ENCODE measurements at places on chromosomes 11 and 22. TPM values are rescaled to one million over a fixed set of nuclear protein-coding genes. Genes with fewer than 3 reads are reported as not detected.

The SLC22A6 gene
- not detected for total RNA-seq

GRCh38 chr11:101444164-101444563 is 139.6 kb downstream of the TRPC6 start:
- DNase-seq = no peak

The LTO1 gene
- 33.4 TPM for total RNA-seq

DNA sequence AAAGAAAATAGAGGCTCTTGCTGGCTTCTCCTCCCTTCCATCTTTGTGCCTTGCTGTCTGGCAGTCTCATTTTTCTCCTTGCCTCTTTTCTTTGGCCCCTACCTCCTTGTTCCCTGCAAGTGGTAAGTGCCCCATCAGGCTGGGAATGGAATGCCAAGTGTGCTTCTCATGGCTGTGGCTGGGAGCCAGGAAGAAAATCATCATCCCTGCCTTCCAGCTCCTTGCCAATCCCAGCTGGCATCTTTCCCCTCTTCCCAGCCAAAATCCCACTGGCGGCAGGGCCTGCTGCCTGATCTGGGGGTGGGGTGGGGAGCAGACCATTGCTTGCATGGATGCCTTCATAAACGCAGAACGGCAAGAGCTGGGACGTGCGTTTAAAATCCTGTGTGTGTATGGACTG is 27.0 kb upstream of the SLC25A18 start:
- no peak for DNase-seq

DNA sequence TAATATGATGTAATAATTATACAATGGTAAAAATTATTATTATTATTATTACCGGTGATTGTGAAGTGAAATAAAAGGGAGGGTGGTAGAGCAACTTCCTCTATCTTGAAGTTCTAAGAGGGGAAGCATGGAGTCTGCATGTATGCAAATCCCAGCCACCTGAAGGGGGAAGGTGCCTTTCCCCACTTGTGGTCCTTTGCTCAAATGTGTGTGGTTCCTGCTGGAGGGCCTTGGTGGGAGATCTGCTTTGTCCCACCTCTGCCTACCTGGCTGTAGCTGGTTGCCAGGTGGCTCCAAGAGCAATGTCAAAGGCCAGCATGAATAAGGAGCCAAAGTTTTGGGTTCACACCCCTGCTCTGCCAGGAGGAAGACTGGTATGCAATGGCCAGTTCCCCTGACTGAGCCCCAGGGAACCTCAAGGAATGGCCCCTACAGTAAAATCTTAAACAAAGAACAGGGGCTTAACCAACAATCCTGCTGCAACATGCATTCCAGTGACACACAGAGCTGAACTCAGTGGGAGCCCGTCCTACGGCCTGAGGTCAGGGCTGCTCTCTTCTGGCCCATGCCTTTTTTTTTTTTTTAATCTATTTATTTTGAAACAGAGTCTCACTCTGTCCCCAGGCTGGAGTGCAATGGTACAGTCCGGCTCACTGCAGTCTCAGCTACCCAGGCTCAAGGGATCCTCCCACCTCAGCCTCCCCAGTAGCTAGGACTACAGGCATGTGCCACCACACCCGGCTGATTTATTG is 8.5 kb downstream of the TMEM132A start:
- no peak for DNase-seq

GRCh38 chr22:43106302-43106701 is 4.2 kb upstream of the BIK start:
- no peak for DNase-seq

The NCAPH2 gene
- total RNA-seq = 103 TPM

DNA sequence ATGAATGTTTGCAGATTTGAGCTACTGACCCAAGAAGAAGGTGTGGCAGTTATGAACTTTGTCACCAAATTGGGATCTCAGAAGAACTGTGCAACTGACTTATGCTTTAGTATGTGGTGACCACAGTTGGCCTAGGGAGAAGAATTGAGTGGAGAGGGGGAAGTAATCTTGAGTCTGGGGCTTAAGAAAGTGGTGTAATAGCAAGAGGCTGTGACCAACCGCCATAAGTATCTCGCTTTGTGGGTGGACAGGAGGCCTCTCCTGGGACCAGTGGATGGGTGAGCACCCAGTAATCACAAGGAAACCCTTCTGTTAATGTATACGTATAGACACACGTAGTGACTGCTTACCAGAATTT is 12.7 kb upstream of the IL10RA start:
- no peak for DNase-seq

DNA sequence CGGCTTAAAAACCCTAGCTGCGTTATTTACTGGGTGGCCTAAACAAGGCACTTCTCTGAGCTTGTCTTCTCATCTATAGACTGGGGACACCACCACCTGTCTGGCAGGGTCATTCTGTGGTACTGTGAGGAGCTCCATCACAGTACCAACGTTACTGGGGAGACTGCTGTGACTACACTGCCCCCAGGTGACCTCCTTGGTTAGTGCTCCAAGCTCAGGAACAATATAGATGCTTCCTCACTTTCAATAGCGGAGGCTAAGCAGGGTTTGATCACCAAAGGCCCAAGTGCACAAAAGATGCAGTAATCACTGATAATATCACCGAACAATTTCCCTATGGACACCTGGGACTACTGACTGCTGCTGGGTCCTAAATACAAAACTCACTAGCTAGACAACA is 18.8 kb downstream of the PRPF19 start:
- no peak for DNase-seq

The GRAP2 gene
- 195 TPM for total RNA-seq

The CNTF gene
- 3.8 TPM for total RNA-seq

- DNase-seq = no peak
Observed at GRCh38 chr11:46808799-46809431, 37.2 kb downstream of the CKAP5 start.

DNA sequence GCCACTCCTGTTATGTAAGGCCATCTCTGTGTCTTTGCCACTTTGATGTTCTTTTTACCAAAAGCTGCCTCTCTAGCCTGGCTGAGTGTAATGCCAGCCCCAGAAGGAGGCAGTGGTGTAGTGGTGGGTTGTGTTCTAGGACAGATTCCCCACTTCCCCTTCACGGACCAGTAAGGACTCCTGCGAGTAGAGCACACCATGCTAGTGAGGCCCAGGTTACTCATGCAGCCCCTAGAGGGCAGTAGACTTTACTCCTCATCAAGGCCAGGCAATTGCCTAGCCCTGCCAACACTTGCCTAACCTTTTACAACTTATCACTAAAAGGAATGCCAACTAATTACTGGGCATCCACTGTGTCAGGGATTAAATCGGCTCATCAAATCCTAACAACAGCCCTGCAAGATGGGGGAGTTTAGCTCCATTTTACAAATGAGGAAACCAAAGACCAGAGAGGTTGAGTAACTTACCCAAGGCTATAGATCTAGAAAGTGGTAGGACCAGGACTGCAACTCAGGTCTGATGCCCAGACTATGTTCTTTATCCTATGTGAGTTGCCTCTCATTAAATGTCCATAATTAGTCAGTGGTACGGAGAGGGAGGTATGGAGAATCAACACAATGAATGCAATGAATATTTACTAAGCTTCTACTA is 75.3 kb downstream of the APIP start:
- no peak for DNase-seq

DNA sequence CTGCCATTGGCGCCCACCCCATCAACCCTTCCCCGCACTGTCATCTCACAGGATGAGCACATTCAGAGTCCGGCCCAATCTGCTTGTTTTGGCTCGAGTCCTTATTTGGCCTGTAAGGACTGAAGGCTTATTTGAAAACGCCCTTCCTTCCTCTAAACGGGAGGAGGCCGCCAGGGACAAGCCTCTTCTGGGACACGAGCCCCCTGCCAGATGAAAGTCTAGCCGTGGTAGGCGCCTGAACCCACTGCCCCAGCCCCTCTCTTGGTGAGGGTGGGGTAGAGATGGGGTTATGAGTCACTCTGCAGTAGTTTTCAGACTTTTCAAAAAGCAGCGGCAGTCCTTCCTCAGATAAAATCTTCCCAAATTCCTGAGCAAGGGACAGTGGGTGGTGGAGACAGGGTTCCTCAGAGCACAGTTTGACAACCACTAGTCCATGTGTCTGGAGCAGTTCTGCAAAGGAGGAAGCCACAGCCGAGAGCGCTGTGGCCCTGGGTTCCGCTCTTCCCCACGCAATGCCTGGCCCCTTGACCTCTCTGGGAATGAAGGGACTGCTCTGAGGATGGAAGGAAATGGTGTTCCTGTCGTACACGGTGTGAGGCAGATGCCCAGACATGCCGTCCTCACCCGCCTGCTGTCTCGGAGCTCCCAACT is 57.0 kb downstream of the MYH9 start:
- no peak for DNase-seq

GRCh38 chr11:35969089-35970042 is 25.5 kb downstream of the LDLRAD3 start:
- no peak for DNase-seq

DNA sequence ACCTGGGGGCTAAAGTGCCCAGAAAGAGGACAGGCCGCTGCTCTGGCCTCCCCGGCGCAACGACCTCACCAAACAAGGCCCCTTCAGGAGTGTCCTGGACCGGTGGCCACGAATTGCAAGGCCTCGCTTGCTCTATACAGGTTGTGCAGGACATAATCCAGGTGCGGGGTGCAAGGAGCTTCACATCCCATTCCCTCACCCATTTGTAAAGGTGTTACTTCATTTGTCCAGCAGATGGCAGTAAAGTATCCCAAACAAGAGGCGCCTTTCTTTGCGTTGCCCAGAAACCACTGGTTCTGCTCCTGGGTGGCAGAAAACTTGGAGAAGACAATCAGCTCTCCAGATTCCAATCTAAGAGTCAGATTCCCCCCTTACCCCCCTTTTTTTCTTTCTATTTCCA is 35.9 kb upstream of the PRDM11 start:
- DNase-seq = no peak

- no peak for DNase-seq
Observed at GRCh38 chr11:125892071-125892470, 4.6 kb downstream of the HYLS1 start.

The ALDH3B2 gene
- total RNA-seq = not detected

The CHST1 gene
- not detected for total RNA-seq

DNA sequence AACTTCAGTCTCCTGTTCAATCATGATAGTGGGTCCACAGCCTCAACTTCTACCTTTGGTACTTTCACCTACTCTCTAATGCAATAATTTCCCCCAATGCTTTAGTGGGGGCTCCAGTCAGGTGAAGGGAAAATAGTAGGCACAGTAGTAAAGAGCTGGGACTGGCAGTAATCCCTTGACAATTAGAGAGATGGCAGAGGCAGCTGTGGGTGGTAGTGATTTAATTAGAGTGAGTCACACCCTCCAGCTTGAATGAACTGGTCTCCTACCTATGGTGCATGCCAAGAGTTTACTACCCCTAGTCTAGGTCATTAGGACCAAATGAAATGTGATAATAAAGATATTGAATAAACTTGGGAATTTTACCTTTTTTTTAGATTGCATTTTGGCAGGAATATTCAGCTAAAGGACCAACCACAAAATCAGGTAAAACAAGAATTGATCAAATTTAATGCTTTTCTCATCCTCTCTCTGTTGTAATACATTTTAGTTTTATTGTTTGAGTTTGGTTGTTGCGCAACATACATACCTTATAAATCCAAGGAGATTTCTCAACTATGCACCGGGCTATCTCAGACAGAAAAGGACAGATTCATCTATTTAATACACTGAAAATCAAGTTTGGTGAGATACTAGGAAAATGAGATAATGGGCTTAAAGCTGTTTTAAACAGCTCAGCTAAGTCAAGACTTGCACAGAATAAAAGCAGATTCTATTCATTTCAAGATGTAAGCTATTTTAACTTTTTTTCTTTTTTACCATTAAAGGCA is 9.0 kb downstream of the PRRG4 start:
- DNase-seq = no peak

The TST gene
- total RNA-seq = 0.60 TPM

The GLB1L3 gene
- 2.0 TPM for total RNA-seq

- no peak for DNase-seq
Observed at GRCh38 chr22:40425082-40425481, 54.7 kb downstream of the SGSM3 start.

DNA sequence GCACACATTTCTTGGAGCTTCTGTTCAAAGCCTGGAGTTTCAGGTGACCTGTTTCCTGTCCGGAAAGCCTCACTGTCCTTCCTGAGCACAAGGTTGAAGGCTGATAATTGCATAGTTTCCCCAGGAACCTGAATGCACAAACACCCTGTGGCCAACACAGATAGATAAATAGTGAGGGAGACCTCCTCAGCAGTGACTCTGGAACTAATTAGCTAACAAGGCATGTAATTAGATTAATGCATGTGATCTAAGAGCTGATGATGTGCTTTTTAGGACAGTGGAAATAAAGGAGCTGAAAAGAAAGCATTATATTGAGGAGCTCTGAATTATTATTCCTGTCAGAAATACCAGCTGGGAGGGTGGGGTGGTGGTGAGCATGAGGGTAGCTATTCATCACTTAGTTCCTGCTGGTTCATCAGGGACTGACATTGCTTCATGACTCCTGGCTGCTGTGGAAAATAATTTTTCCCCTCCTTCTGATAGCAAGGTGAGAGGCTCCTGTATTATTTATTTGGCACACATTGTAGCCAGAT is 101.1 kb downstream of the NELL1 start:
- no peak for DNase-seq

GRCh38 chr11:127864861-127865260 is 722.5 kb downstream of the ETS1 start:
- no peak for DNase-seq

DNA sequence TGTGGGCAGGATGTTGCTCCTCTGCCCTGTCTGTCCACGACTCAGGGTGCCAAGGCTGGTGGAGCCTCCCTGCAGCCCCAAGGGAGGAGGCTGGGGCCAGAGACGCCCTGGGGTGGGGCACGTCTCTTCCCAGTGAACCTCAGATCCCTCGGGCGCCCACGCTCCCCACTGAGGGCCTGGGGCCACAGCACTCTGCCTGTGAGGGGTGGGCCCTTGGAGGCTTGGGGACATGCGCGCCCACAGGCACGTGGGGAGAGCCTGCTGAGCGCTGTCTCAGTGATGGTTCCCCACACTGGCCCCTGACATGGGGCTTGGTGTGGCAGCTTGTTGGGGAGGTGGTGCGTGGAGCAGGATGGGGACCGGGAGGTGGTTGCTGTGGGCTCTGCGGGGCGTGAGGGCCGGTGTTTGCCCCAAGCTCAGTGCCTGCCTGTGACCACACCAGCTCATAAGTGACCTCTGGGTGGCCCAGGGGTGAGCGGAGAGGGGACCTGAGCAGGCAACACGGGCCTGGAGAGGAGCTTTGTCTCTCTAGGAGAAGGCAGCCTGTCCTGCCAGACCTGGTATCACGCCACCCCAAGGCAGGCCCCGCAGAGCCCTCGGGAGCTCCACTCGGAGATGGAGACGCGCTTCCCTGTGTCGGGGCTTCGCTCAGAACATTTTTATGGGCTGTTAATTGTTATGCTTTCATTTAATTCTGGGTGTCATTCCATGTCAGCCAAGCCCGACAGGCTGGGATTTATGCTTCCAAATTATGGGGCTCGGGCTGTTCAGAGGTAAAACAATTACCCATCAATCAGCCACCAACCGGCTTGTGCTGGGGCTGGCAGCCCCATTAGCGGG is 27.4 kb upstream of the CCDC188 start:
- DNase-seq = no peak

GRCh38 chr11:6586434-6587359 is 16.7 kb downstream of the RRP8 start:
- DNase-seq = no peak

- DNase-seq = no peak
Observed at GRCh38 chr22:28172892-28173670, 254.0 kb upstream of the PITPNB start.

GRCh38 chr11:7514099-7514591 is 346 bp downstream of the PPFIBP2 start:
- DNase-seq = no peak

The APOA5 gene
- not detected for total RNA-seq

Data from T-helper 17 cell (primary cell).